OCI-LY7 (cell line): ENCODE measurements at places on chromosomes 4 and X. TPM values are rescaled to one million over a fixed set of nuclear protein-coding genes. Genes with fewer than 3 reads are reported as not detected.
A peak's percentile ranks its signal among the peaks of the same experiment; 100 is the strongest.

DNA sequence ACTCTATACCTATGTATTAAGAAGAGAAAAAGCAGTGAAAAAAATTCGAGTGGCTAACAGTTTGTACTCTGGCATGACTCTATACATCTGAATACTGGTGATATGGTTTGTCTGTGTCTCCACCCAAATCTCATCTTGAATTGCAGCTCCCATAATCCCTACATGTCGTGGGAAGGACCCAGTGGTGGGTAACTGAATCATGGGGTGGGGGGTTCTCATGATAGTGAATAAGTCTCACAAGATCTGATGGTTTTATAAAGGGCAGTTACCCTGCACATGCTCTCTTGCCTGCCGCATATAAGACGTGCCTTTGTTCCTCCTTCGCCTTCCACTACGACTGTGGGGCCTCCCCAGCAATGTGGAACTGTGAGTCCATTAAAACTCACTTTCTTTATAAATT lies 70.4 kb downstream of the LRBA start:
- no peak for DNase-seq

- DNase-seq, result no peak
Observed at GRCh38 chr4:22485737-22486136, 30.1 kb downstream of the ADGRA3 start.

DNA sequence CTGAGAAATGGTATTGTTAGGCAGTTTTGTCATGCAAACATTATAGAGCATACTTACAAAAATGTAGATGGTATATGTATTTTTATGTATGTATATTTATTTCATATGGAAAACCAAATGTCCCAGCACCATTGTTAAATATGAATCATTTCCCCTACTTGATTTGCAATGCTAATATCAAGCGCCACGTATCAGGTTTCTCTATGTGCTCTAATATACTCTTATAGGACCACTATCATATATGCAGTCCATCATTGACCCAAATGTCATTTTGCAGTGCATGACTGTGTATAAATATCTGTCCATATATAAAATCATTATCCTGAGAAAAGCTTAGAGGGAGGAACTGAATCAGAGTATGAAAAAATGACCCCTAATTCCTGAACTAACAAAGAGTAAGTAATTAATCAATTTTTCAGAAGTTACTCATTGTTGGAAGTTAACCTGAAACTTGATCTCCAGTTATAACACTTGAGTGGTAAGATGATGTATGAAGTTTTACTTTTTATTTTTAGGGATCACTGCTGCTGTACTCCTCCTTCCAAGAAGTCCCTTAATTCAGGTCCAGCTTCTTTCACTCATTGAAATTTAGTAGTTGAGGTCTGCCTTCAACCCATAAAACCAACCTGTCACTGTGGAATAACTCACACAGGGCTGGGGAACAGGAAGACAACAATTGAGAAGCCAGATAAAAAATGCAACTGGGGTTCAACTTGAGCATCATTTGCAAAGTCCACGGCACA lies 134.8 kb upstream of the LDB2 start:
- DNase-seq, result no peak

DNA sequence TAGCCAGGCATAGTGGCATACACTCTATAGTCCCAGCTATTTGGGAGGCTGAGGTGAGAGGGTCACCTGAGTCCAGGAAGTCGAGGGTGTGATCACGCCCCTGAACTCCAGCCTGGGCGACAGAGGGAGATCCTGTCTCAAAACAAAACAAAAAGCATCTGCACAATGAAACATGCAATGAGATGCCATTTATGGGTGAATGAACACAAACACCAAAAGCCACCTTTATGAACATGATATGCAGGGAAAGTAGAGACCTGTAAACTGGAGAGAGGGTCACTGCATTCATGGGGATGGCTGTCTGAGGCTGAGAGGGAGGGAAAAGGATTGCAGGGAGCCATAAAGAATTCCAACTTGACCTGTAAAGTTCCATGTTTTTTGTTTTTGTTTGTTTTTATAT lies 70.7 kb downstream of the EVC start:
- no peak for DNase-seq

DNA sequence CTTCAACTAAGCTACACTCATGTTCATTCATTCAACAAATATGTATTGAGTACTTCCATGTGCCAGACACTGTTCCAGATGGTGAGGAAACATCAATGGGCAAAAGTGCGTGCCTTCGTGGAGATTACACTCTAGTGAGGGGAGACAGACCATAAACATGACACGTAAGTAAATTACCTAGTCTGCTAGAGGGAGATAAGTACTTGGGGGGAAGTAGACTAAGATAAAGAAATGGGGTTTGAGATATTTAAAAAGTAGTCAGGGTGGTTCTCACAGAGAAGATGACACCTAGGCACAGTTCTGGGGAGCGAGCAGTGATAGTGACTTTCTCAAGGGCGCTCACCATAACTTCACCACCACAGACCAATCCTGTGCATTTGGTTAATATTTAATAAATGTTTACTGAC lies 11.7 kb downstream of the JCHAIN start:
- DNase-seq, result no peak

- no peak for DNase-seq
Observed at GRCh38 chrX:54447461-54447860, 7.3 kb downstream of the TSR2 start.

DNA sequence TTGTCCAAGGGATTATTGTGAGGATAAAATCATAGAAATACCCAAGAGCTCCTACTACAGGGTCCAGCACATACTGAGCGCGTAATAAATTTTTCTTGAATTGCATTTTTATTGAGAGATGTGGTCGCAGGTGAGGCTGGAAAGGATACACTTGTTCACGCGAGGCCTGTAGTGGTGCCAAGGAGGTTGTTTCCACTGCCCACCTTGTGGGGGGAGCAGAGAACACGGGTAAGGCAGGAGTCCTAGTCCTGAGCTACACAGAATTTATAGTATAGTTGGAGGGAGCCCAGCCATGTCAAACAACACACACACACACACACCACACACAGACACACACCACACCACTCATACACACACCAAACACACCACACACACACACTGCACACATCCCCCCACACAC lies 31.8 kb upstream of the CYP4V2 start:
- DNase-seq, result peak; percentile 7

GRCh38 chr4:166499820-166500219 lies 626.8 kb downstream of the TLL1 start:
- DNase-seq, result no peak

DNA sequence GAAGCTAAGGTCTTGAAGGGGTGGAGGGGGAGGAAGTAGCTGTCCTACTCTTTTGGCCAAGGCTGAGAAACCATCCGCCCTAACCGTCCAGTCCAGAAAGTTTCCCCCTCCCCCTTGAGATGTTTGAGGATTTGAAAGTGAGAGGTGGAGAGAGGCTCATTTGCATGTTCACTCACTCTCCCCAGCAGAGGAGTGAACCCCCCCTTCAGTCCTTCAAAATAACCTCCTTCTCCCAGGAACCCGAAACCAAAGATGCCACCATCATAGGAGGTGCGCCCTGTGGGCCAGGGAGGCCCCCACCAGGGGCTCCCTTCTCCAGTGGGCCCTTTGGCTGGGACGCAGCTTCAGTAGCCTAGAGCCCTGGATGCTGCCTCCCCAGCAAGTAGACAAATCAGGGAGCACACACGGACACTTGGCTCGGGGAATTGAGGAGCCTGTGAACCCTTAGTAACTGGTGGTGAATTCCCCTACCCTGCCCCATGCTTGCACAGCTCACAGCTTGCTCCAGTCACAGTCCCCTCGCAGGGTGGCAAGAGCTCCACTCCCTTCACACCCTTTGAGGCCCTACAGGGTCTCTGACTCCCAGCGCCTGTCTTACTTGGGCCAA lies 25.6 kb downstream of the ELF4 start:
- peak; percentile 73 for DNase-seq

- no peak for DNase-seq
Observed at GRCh38 chr4:93828332-93828994, at the start of gene ATOH1. Gene ATOH1 (plus strand): TSS chr4:93828753. CDS start chr4:93828927, 174 bp downstream.

GRCh38 chr4:103853146-103853545 lies 133.4 kb upstream of the TACR3 start:
- DNase-seq, result no peak

GRCh38 chr4:72449705-72450104 lies 119.3 kb downstream of the ADAMTS3 start:
- DNase-seq, result no peak

The AMTN gene
- total RNA-seq, result not detected in 2 replicates

The RASL11B gene
- total RNA-seq, result not detected in 2 replicates

The MBTPS2 gene
- total RNA-seq, result 14.9 and 15.8 TPM in 2 replicates

The EREG gene
- total RNA-seq, result not detected in 2 replicates

The PPP4R3C gene
- total RNA-seq, result not detected in 2 replicates

The COX7B2 gene
- total RNA-seq, result not detected in 2 replicates

The PCDH18 gene
- not detected in 2 replicates for total RNA-seq

The HSD17B10 gene
- total RNA-seq, result 115 and 123 TPM in 2 replicates

The FABP2 gene
- total RNA-seq, result not detected in 2 replicates
